RKO (cell line): ENCODE measurements at places on chromosomes 6 and 20.

- DNase-seq: no peak
Observed at GRCh38 chr6:137432054-137432611, 62.1 kb downstream of the OLIG3 start.

DNA sequence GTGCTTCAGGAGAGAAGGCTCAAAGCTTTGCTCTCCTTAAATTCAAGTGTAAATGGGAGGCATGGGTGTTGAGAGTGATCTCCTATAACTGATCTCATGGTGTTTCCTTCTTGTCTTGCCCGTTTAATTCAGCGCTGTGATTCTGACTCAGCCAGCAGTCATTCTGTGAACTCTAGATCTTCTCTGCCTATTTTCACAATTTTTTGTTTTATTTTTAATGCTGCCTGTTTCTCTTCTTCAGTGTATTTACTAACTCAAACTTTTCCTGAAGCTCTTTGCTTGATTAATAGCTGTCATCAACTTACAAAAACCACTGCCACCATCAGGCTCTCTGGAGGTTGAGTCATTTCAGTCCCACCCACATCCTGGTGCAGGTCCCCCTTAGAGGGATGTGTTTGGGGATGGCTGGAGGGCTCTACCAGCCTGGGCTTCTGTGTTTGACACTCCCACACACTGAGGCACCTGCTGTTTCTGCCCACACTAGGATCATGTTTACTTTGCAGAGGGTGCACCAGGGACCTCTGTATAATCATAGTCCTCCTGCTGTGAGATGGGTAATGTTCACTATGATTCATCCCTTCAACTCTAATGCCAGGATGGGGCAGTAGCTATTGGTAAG, 94.0 kb downstream of the SHLD1 start:
- DNase-seq: peak; percentile 61

DNA sequence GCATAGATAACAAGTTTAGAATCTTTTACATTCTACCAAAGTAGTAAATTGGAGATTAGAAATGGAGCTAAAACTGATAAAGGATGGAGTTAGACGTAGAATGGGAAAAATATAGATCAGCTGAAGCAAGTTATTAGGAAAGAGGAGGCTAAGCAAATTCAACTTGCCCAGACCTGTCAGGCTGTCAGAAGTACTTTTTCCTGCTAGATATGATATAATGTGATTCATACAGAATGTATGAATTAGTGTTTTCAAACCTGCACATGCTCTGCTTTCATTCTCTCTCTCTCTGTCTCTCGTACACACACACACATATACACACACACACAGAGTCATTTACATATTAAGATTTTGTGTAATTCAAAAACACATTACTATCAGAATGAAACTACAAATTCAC, 133.2 kb upstream of the HDGFL1 start:
- no peak for DNase-seq

- DNase-seq: no peak
Observed at GRCh38 chr6:112427499-112427898, 80.4 kb downstream of the RFPL4B start.

- DNase-seq: no peak
Observed at GRCh38 chr6:136365776-136366354, 76.2 kb upstream of the BCLAF1 start.

- DNase-seq: no peak
Observed at GRCh38 chr20:16125816-16126215, 447.4 kb downstream of the KIF16B start.

DNA sequence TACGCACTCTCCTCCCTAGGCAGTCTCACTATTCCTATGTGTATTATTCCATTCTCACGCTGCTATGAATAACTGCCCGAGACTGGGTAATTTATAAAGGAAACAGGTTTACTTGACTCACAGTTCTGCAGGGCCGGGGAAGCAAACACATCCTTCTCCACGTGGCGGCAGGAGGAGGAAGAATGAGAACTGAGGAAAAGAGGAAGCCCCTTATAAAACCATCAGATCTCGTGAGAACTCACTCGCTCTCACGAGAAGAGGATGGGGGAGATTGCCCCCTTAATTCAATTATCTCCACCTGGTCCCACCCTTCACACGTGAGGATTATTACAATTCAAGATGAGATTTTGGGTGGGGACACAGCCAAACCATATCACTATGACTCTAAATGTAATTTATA, 61.9 kb downstream of the ECT2L start:
- no peak for DNase-seq

DNA sequence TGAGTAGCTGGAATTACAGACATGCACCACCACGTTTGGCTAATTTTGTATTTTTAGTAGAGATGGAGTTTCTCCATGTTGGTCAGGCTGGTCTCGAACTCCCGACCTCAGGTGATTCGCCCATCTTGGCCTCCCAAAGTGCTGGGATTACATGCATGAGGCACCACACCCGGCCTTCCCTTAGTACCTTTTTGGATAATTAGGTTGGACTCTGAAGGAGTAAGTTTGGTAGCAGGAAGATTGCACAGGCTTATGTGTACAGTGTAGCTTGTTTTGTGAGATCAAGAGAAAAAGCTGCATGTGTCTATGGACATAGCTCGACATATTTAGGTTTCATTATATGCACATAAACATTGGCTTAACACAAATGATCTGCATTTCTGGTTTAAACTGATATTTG, 116.8 kb downstream of the NCOA3 start:
- no peak for DNase-seq

- peak; percentile 61 for DNase-seq
Observed at GRCh38 chr6:42745083-42745639, 742 bp downstream of the TBCC start.

DNA sequence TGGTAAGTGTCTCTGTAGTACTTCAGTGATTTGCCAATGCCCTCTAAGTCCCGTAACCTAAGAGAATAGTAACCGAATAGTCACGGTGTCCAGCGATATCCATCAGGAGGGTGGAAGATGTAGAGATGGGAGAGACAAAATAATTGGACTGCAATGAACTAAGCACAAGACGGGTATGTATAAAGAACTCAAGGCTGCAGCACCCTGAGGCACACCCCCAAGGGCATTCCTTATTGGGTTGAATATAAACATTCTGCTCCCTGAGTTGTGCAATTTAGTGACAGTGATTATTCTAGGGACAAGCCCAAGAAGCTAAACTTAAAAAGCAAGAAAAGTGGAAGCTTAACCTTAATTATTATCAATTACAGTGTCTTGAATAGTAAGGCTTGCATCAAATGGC, 14.6 kb downstream of the DST start:
- DNase-seq: no peak

- no peak for DNase-seq
Observed at GRCh38 chr6:143765422-143766184, 77.5 kb upstream of the LTV1 start.

- no peak for DNase-seq
Observed at GRCh38 chr20:8326191-8326590, 194.1 kb downstream of the PLCB1 start.

- no peak for DNase-seq
Observed at GRCh38 chr6:36772397-36772796, 66.8 kb downstream of the CPNE5 start.

GRCh38 chr20:46799781-46800408, 90.4 kb downstream of the SLC2A10 start:
- no peak for DNase-seq

- DNase-seq: no peak
Observed at GRCh38 chr6:3226481-3227362, 731 bp downstream of the TUBB2B start.

GRCh38 chr6:7546020-7546369, 4.5 kb downstream of the DSP start:
- DNase-seq: no peak
